ENCODE measurements at places on chromosomes 2 and 18.
A peak's percentile ranks its signal among the peaks of the same experiment; 100 is the strongest.

DNA sequence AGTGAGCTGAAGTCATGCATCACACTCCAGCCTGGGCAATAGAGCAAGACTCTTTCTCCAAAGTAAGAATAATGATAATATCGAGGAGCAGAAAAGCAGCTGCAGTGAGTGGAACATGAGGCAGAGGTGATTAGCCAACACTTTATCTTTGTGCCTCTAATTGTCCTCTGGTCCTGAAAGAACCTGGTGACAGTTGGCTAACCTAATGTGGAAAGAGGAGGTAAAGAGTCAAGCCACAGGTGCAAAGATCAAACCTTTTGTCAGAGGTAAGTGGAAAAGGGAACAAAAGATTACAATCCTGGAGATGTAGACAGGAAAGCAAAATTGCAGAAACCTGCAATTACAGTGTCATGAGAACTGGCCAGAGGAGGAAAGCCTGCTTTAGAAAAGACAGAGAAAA is 53.5 kb upstream of the LCLAT1 start:
- no peak for DNase-seq

DNA sequence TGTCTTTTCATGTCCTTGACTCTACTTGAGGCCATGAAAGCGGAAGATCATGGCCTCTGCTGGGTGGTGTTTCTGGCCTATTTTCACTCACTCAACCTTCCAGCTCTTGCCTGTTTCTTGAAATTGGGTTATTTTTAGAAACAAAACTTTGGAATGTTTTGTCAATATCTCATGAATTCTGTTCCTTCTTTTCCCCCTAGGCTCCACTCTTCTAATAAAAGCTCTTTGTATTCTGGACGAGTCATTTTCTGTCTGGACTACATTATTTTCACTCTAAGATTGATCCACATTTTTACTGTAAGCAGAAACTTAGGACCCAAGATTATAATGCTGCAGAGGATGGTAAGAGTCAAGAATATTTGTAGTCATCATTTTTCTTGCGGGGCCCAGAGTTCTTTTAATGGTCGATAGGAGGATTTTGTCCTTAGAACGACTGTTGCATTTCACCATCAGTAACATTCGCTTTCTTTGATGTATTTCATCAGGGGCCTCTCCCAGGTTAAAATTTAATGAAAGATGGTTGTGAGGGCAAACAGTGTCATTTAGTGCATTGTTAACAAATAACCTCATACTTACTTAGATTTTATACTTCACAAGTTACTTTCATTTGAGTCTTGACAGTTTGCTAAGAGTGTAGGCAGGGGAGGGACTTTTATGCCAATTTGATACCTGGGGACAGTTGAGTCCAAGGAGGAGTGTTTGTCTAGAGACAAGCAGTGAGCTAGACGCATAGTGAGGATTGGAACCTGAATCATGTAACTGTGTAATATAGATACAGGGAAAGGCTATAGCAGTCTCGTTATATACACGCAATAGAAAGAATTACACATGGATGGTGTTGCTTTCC is 64.6 kb downstream of the TRPM8 start:
- no peak for DNase-seq

DNA sequence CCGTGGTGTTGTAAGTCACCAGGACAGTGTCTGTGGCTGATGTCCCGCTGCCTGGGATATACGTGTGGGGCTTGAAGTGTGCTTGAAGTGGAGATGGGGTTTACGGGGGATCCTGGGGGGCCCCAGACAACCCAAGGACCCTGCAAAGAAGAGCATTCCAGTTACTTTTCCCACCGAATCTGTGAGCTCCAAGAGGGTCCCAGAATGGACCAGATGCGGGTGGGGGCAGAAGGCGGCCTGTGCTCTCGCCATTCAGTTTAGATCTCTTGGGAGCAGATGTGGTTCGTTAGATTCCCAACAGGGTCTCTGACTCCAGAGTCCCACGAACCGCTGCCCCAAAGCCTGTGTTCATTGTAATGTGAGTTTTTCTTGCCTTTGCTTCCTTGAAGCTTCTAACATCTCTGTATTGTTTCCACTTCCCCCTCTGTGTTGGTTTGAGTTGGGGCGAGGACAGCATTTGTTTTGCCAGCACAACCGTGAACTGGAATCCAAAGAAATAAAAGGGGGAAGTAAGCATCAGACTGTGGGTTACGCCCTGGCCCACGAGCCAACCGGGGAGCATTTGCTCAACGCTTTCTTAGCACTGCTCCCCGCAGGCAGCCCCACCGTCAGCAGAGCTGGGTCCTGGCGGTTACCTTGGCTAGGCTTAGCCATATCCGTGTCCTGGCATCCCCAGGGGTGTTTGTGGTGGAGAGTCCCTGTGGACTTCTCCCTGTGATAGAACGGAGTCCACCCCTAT is 92.1 kb downstream of the SH3BP4 start:
- peak; percentile 72 for DNase-seq

- no peak for DNase-seq
Measured at GRCh38 chr2:179349670-179350303, 85.2 kb upstream of the SESTD1 start.

- DNase-seq, result no peak
Measured at GRCh38 chr2:169738566-169739229, 5.1 kb downstream of the KLHL23 start.

DNA sequence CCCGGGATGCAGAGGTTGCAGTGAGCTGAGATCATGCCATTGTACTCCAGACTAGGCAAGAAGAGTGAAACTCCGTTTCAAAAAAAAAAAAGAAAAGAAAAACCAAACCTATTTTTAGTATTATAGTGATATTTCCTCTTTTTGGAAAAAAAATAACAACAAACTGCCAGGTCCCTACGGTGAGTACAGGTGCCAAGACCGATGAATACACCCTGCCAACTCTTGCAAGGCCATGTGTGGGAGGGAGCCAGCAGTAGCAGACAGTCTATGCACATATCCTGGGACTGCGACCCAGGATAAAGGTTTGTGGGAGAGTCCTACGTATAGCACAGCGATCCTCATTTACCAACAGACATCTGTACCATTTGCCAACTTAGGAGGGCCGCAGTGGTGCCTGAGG is 69.6 kb upstream of the DNMT3A start:
- no peak for DNase-seq

GRCh38 chr2:15727396-15728244 is 136.0 kb downstream of the DDX1 start:
- no peak for DNase-seq
